T-helper 22 cell (primary cell): ENCODE measurements at places on chromosomes 2 and 18.

GRCh38 chr2:185757356-185757755, 18.8 kb downstream of the FSIP2 start:
- DNase-seq = no peak

DNA sequence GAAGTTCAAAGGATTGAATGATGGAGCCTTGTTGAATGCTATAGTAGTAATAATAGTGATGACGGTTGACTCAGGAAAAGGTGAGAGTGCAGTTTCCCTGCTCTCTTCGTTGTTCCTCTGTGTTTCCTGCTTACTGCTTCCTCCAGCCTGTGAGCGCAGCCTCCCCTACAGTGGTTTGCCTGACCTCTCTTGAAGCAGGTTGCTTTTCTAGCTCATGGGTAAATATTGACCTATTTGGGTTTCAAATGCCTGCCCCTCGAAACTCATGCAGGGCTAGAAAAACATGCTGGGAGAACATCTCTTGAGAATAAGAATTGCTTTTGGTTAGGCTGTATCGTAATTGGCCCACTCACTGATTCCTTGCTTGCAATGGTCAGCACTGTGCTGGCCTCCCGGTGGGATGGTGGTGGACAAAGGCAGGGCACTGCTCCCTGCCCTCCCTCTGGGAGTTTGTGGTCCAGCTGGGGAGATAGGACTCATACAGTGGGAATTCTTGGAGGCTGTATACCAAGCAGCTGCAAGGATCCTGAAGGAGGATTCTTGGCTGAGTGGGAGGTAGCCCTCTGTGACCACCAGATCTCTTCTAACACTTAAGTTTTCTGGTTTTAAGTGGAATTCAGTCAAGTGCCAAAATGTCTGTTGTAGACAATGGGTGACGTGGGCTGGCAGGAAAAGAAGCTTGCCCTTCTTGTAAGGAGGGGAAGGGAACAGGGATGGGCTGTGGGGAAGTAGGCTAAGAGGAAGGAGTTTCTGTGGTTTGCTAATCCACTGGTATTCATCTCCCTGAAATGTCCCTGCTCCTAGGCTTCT, 5.4 kb upstream of the RNF181 start:
- DNase-seq = no peak

DNA sequence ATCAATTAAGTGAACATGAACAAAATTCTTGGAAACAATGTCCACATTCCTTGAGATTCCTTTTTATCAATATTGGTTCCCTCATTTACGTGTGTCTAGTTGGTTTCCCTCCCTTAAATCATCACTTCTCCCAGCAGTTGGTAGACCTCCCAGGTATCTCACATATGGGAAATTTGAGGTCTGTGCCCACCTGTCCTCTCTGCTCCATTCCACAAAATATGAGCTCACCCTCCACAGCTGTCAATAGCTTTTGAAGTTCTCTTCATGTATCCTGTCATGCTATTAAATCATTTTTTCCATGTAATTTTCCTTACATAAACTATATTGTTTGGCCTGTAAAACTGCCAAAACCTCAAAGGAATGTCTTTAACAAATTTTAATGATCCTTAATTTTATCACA, 992.2 kb upstream of the ACVR2A start:
- DNase-seq = no peak

- DNase-seq = no peak
These were observed 2.0 kb downstream of the BCL2 start for GRCh38 chr18:63317556-63317946.

- no peak for DNase-seq
These were observed 357.2 kb upstream of the SALL3 start for GRCh38 chr18:78622251-78622906.

DNA sequence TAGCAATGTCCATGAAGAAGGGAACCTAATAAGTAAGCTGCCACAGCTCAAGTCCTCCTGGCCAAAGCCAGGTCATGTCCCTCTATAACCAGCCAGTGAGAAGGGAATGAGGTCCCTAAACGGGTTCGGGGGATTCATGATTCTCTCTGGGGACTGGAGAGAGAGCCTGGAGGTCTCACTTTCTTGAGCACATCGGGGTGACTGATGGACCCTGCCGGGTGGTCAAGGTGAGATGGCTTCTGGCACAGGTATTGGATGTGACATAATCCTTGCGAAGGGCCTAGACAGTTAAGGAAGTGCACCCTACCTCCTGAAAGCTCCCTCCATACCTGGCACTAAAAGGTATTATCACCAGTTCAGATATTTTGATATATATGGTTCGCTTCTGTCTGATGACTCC, 45.7 kb downstream of the HRH4 start:
- DNase-seq = no peak

GRCh38 chr2:18365342-18365741, 195.1 kb downstream of the RDH14 start:
- DNase-seq = no peak

DNA sequence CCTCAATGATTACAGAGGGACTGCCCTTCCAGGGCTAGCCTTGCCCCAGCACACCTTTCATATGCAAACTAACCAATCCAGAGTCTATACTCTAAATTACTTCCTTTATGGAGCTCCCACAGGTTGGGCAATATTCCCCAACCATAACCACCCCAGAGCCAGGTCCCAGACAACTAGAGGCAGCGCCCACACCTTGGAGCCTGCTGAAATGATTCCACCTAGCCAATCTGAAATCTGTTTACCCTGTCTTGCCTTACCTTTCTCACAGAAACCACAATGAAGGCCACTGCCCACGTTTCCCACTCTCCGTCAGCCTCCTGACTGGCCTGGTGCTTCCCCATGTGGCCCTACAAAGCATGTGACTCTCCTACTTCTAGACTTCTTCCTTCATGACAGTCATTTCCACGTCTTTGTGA, 62.0 kb downstream of the REEP1 start:
- no peak for DNase-seq

DNA sequence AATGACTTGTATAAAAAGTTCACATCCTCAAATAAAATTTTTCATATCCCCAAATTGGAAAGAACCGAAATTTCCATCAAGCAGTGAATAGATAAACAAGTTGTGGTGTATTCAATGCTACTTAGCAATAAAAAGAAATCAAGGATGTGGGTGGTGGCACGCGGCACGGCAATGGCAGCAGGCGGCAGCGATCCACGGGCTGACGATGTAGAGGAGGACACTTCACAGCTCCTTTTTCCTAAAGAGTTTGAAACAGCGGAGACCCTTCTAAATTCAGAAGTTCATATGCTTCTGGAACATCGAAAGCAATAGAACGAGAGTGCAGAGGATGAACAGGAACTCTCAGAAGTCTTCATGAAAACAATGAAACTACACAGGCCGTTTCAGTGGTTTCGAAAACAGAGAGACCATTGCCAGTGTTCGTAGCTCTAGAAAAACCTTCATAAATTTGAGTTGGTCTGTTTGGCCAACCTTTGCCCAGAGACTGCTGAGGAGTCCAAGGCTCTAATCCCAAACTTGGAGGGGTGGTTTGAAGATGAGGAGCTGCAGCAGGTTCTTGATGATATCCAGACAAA, 9.8 kb upstream of the IL36A start:
- no peak for DNase-seq

DNA sequence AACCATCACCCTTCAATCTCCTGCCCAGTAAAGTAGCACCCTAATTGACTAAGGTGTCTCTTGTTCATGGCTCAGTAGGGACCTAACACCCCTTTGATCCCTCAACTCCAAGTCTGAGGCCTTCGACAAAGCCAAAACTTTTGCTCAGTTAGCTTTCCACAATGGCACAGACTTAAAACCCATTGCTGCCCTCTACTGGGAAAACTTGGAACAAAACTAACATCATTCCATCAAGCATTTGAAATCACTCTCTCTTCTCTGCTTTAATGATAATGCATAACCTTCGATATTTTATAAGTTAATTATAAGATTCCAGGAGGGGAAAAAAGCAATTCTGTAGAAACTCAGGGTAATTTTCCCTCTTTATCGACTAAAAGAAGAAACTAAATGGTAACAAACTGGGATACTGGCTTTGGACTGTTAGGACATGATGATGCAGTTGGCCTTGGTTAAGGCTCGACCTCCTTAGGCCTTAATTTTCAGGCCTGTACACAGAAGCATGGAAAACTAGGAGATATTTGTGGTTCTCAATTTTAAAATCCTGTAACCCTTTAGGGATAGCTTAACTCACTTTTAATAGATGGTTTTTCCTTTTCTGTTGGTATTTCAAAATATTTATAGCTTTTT, 127.8 kb downstream of the STK39 start:
- no peak for DNase-seq

GRCh38 chr2:172285010-172285621, 142.3 kb upstream of the ITGA6 start:
- no peak for DNase-seq

DNA sequence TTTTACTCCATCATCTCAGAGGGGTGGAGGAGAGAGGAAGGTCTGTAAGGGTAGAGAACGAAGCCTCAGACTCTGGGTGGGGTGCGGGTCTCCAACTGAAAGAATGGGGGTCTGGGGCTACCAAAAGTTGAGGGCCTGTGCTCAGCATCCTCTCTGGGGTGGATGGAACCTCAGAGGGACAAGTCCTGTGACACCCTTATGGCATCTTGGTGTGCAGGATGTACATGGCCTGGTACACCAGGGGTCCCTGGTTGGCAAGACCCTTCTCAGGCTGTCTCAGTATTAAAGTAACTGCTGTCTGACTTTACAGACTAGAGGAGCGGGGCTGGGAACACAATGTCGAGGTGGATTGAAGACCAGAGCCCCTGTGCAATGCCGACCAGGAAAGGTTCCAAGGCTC, 2.3 kb upstream of the SLC4A3 start:
- DNase-seq = no peak

GRCh38 chr2:238096311-238097011, 3.7 kb upstream of the ESPNL start:
- DNase-seq = no peak

GRCh38 chr2:240917684-240918257, 11.6 kb downstream of the CROCC2 start:
- no peak for DNase-seq

DNA sequence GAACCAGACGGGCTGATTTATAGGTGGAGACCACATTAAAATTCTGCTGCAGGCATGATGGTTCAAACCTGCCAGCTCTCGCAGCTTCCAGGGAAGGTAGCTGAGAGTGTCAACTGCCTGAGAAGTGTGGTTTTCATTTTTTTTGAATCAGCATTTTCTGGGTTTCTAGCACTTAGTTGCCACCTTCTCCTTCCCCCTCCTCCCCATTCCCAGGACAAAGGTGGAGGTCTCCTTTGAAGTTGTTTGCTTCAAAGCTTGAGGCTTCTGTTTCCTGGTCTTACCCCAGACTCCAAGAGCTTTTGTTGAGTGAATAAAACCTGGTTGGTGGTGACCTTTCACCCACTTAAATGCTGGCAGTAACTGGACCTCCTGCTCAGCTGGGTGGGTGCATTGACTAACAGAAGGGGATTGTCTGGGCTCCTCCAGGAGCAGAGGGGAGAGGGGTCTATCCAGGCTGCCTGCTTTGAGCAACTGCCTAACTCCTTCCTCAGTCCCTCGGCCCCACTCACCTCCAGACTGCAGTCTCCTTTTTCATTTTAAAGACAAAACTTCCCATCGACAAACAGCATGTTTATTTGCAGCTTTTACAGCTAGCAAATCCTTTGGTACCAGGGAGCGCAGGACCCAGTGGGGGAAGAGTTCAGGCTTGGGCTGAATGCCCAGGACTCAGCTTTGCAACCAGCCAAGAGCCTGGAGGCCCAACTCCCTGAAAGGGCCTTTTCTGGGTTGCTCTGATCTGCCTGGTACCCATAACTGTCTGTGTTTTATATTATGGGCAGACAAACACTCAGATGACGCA, 3.5 kb downstream of the RHOB start:
- no peak for DNase-seq

DNA sequence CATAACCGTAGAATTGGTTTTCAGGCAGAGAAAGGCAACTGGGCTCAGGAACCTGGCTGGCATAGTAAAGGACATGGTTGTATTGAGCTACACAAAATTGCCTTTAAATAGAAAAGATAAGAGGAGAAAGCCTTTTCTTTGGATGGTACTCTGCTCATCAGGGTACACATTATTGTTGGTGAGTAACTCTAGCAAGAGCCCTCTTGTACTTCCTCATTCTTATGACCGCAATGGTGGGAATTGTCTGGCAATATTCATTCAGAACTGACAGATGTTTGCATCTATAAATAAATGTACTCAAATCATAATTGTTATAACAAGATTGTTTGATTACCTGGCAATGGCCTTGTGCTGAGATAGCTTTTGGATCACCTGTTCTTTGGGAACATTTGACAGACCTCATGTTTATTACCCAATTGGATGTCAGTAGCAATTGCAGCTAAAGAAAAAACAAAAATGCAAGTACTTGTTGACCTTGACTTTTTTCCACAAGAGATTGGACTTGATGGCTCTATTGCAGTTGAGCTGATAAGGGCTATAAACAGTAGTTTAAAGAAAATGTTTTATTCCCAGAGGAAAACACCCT, 43.9 kb downstream of the MEIS1 start:
- no peak for DNase-seq

- DNase-seq = no peak
These were observed 21.1 kb upstream of the SCYGR2 start for GRCh38 chr2:227577555-227577954.

DNA sequence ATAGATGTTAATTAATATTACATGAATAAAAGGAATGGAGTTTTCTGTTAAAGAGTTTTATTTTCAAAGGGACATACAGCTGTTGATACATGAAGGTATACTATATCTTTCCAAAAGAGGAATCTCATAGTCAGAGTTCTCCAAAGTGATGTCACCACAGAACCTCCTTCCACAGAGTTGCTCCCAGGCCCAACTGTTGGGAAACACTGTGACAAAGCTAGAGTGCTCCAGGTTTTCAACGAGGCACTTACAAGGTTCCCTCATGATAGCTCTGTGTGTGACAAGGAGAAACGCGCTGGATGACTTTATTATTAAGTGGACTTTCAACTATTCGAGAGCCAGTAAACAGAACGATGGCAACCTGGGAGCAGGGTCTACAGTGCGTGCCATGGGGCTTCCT, 33.5 kb downstream of the PTPN18 start:
- DNase-seq = no peak
